ENCODE measurements at places on chromosomes 5 and 9. TPM values are rescaled to one million over a fixed set of nuclear protein-coding genes. Genes with fewer than 3 reads are reported as not detected.

Gene HSPA9
- total RNA-seq: 177 TPM

Gene ACOT12
- 0.06 TPM for total RNA-seq

Gene FREM1
- 16.7 TPM for total RNA-seq

Gene CCDC192
- total RNA-seq: not detected

Gene PDGFRB
- total RNA-seq: 27.9 TPM

Gene PLAC8L1
- 0.69 TPM for total RNA-seq

Gene N4BP3
- 1.1 TPM for total RNA-seq

Gene TMEM174
- total RNA-seq: not detected

Gene BARX1
- total RNA-seq: not detected

Gene LRRC19
- 0.42 TPM for total RNA-seq

Gene PLCXD3
- 3.5 TPM for total RNA-seq

- H3K27me3 ChIP-seq: no peaks in the 10 kb centered on the region
- no peak overlapping the region for H3K4me3 ChIP-seq
- no peaks in the 10 kb centered on the region for H3K36me3 ChIP-seq
- no peak overlapping the region for H3K27ac ChIP-seq
- DNase-seq: no peak
- no peaks in the 10 kb centered on the region for H3K4me1 ChIP-seq
Measured at GRCh38 chr5:174273325-174273724, 227.8 kb downstream of the NSG2 start.

DNA sequence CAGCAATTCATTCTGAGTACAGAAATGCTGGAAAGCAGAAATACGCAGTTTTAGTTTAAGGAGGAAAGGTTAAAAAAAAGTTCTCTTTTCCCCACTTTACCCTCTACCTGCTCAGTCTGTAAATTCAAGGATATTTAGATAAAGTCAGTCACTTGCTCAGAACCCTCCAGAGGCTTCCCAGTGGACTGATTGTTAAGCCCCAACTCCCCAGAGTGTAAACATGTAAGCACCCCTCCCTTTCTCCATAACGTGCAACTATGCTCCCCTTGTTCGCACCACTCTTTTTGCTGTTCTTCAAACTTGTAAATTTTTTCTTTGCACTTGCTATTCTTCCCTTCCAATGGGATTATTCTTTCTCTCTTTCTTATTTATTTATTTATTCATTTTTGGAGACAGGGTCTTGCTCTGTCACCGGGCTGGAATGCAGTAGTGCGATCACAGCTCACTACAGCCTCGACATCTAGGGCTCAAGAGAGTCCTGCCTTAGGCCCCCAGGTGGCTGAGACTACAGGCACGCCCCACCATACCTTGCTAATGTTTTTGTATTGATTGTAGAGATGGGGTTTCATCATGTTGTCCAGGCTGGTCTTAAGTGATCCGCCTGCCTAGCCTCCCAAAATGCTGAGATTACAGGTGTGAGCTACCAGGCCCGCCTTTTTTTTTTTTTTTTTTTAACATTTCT, 32.5 kb upstream of the ERBIN start:
- no peaks in the 10 kb centered on the region for H3K4me1 ChIP-seq
- no peaks in the 10 kb centered on the region for H3K36me3 ChIP-seq
- no peak overlapping the region for H3K4me3 ChIP-seq
- no peak for DNase-seq
- no peaks in the 10 kb centered on the region for H3K27me3 ChIP-seq

GRCh38 chr5:126552614-126553013, 42.4 kb downstream of the ALDH7A1 start:
- no peak overlapping the region for H3K4me3 ChIP-seq
- DNase-seq: no peak
- H3K4me1 ChIP-seq: no peaks in the 10 kb centered on the region
- H3K27me3 ChIP-seq: no peaks in the 10 kb centered on the region
- peaks cover 27% of the 10 kb centered on the region for H3K36me3 ChIP-seq

GRCh38 chr9:111910428-111910827, 13.8 kb downstream of the UGCG start:
- no peak for DNase-seq
- no peak overlapping the region for H3K27ac ChIP-seq
- no peak overlapping the region for H3K4me3 ChIP-seq
- H3K27me3 ChIP-seq: no peaks in the 10 kb centered on the region

DNA sequence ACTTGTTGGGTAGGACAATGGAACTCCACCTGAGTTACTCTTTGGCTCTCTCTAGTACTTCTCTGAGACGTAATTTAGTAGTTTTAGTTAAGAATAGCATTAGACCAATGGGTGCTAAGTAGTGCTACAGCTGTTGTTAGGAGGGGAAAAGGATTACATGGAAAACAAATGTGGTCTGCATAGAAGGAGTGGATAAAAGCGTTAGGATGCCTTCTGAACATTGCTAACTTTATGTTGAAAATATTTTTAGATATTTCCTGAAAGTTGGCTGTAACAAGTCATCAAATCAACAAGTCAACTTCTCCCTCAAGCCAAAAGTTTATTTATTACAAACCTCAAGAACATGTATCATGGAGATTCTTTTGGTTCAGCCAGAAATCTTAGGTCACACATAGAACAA, 409.5 kb upstream of the MEF2C start:
- H3K27me3 ChIP-seq: no peaks in the 10 kb centered on the region
- no peak overlapping the region for H3K4me3 ChIP-seq
- no peaks in the 10 kb centered on the region for H3K4me1 ChIP-seq
- no peak overlapping the region for H3K27ac ChIP-seq
- no peak for DNase-seq
- no peaks in the 10 kb centered on the region for H3K36me3 ChIP-seq

GRCh38 chr5:114319236-114319635, 42.6 kb upstream of the KCNN2 start:
- no peak for DNase-seq
- H3K4me1 ChIP-seq: no peaks in the 10 kb centered on the region
- H3K4me3 ChIP-seq: no peak overlapping the region
- H3K27ac ChIP-seq: no peak overlapping the region

GRCh38 chr5:169050146-169050571, 250.8 kb downstream of the SLIT3 start:
- no peaks in the 10 kb centered on the region for H3K36me3 ChIP-seq
- peak; percentile 32 for DNase-seq
- no peaks in the 10 kb centered on the region for H3K4me1 ChIP-seq
- H3K27ac ChIP-seq: no peak overlapping the region

GRCh38 chr9:94908011-94908563, 181.6 kb downstream of the AOPEP start:
- no peak overlapping the region for H3K4me3 ChIP-seq
- H3K4me1 ChIP-seq: peaks cover 7% of the 10 kb centered on the region
- no peaks in the 10 kb centered on the region for H3K36me3 ChIP-seq
- peak overlapping the region; percentile 75 for H3K27ac ChIP-seq
- no peaks in the 10 kb centered on the region for H3K27me3 ChIP-seq

- H3K4me3 ChIP-seq: no peak overlapping the region
- H3K36me3 ChIP-seq: no peaks in the 10 kb centered on the region
- no peak overlapping the region for H3K27ac ChIP-seq
- H3K4me1 ChIP-seq: peaks cover 27% of the 10 kb centered on the region
- no peaks in the 10 kb centered on the region for H3K27me3 ChIP-seq
- no peak for DNase-seq
Measured at GRCh38 chr5:131389096-131389868, 125.4 kb downstream of the CDC42SE2 start.

GRCh38 chr9:5470816-5471215, 20.5 kb downstream of the CD274 start:
- H3K4me3 ChIP-seq: no peak overlapping the region
- no peak overlapping the region for H3K27ac ChIP-seq
- H3K36me3 ChIP-seq: no peaks in the 10 kb centered on the region

DNA sequence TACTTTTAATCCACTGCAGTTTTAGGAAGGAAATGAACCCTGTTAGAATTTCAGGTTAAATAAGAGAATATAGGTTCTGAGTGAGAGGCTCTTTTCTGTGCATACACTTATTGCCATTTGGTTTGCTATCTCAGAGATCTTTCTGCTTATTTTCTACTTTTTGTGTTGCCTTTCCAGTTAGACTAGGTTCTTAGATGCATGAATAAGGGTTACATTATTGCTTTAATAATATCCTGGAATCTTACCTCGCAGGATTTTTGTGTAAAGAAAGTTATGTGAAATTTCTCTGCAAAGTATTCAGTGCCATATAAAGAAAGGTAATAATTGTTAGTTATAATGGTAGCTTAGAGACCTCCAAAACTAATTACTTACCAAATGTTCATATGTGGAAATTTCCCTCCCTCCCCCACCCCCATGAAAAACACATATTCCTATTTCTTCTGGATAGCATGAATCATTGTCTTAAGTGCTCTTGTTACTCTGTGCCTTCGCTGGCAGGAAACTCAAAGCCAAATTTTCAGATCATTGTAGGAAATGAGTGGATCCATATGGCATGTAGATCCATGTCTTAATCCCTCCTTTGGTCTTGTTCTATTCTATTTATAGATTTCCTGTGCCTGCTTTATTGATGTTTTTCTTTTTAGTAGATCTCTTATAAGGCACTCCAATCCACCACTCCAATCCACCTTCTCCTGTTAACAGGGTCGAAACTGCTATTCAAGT, 2.7 kb upstream of the APBA1 start:
- no peaks in the 10 kb centered on the region for H3K36me3 ChIP-seq
- H3K27me3 ChIP-seq: no peaks in the 10 kb centered on the region
- H3K27ac ChIP-seq: no peak overlapping the region
- H3K4me1 ChIP-seq: no peaks in the 10 kb centered on the region
- no peak for DNase-seq
- no peak overlapping the region for H3K4me3 ChIP-seq

- no peak overlapping the region for H3K4me3 ChIP-seq
- H3K27me3 ChIP-seq: no peaks in the 10 kb centered on the region
- no peak for DNase-seq
- H3K27ac ChIP-seq: no peak overlapping the region
- no peaks in the 10 kb centered on the region for H3K36me3 ChIP-seq
Measured at GRCh38 chr9:83754383-83754977, 46.7 kb upstream of the UBQLN1 start.

DNA sequence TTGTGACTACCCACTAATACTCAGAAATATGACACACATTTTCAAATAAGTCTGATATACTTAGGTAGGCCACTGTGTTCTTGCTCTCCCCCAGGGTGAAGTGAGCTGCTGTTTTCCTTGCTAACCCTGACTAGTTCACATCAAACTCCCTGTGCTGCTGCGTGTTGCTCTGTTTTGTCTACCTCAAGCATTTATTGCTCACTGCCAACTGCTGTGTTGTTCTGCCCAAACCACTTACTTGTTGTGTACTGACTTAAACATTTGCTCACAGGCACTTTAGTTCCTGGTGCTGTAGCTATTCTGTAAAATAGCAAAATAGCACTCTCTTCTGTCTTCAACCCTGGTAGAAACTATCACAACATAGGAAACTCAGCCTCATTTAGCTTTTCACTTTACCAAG, 255.7 kb downstream of the HCN1 start:
- no peaks in the 10 kb centered on the region for H3K36me3 ChIP-seq
- H3K27me3 ChIP-seq: no peaks in the 10 kb centered on the region
- no peak overlapping the region for H3K4me3 ChIP-seq
- H3K4me1 ChIP-seq: no peaks in the 10 kb centered on the region

- no peaks in the 10 kb centered on the region for H3K36me3 ChIP-seq
- no peaks in the 10 kb centered on the region for H3K27me3 ChIP-seq
- H3K27ac ChIP-seq: no peak overlapping the region
- DNase-seq: no peak
Measured at GRCh38 chr9:35903049-35903448, 3.0 kb upstream of the HRCT1 start.

- DNase-seq: no peak
- no peaks in the 10 kb centered on the region for H3K4me1 ChIP-seq
- H3K4me3 ChIP-seq: no peak overlapping the region
- H3K27ac ChIP-seq: no peak overlapping the region
- H3K27me3 ChIP-seq: peaks cover 3% of the 10 kb centered on the region
- no peaks in the 10 kb centered on the region for H3K36me3 ChIP-seq
Measured at GRCh38 chr5:35004200-35004599, 43.5 kb downstream of the AGXT2 start.

DNA sequence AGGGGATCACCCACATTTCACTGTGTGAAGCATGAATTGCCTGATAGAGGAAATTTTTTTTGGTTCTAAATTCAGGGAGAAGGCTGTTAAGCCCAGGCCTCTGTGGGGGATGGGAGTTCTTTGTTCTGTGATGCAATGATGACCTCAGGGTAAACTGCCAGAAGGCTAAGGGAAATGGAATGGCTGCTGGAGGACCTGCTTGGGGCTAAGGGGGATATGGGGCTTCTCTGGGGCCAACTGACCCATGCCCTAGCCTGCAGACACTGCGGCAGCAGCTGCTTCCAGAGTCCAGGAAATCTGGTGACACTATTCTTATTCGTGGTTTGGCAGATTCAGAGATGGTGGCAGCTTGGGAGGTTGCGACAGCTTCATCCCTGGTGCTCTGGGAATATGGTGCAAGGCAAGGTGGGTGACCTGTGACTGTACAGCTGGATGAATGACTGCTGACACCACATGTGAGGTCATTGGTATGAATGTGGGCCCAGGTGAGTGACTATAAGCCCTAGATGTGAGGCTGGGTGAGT, 30.3 kb downstream of the VCP start:
- H3K27me3 ChIP-seq: no peaks in the 10 kb centered on the region
- H3K36me3 ChIP-seq: no peaks in the 10 kb centered on the region
- no peak overlapping the region for H3K4me3 ChIP-seq
- no peak overlapping the region for H3K27ac ChIP-seq

- H3K36me3 ChIP-seq: no peaks in the 10 kb centered on the region
- H3K4me3 ChIP-seq: no peak overlapping the region
- H3K27ac ChIP-seq: no peak overlapping the region
- H3K27me3 ChIP-seq: no peaks in the 10 kb centered on the region
- DNase-seq: no peak
Measured at GRCh38 chr9:113481176-113481787, 17.8 kb downstream of the RGS3 start.

- no peak for DNase-seq
- no peak overlapping the region for H3K4me3 ChIP-seq
- peaks cover 4% of the 10 kb centered on the region for H3K27me3 ChIP-seq
- peaks cover 3% of the 10 kb centered on the region for H3K4me1 ChIP-seq
Measured at GRCh38 chr5:36145311-36145710, 6.4 kb downstream of the LMBRD2 start.

DNA sequence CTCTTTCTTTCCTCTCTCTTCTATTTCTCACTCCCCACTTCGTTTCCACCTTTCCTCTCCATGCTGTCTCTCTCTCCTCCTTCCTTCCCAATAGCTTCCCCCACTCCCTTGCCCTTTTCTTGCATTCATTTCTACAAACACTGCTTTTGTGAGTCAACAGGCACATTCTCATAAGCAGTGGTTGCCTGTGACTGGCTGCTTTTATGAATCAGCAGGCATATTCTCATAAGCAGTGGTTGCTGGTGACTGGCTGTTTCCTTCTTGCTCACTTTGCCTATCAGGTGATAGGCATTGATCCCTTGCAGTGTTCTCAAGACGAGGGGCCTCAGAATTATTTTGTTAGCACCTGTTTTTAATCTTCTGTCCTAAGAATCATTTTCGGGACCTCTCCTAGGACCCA, 116.1 kb upstream of the ACTBL2 start:
- no peaks in the 10 kb centered on the region for H3K36me3 ChIP-seq
- no peaks in the 10 kb centered on the region for H3K27me3 ChIP-seq
- no peak for DNase-seq
- H3K4me1 ChIP-seq: no peaks in the 10 kb centered on the region
- H3K4me3 ChIP-seq: no peak overlapping the region

- H3K36me3 ChIP-seq: no peaks in the 10 kb centered on the region
- H3K27ac ChIP-seq: no peak overlapping the region
- H3K4me1 ChIP-seq: no peaks in the 10 kb centered on the region
- DNase-seq: no peak
- no peak overlapping the region for H3K4me3 ChIP-seq
- H3K27me3 ChIP-seq: no peaks in the 10 kb centered on the region
Measured at GRCh38 chr9:81472701-81473100, 216.6 kb downstream of the TLE1 start.

- H3K27ac ChIP-seq: no peak overlapping the region
- no peaks in the 10 kb centered on the region for H3K4me1 ChIP-seq
- H3K4me3 ChIP-seq: no peak overlapping the region
- no peak for DNase-seq
Measured at GRCh38 chr5:91875196-91875779, 492.2 kb upstream of the ARRDC3 start.
